Activated gamma-delta T cell treated with Interleukin-2 at 50 U/mL for 16 hours (primary cell): ENCODE measurements at places on chromosomes 7 and 10.

- DNase-seq, result no peak
These were observed 67.8 kb downstream of the INPP5A start for GRCh38 chr10:132605390-132605789.

DNA sequence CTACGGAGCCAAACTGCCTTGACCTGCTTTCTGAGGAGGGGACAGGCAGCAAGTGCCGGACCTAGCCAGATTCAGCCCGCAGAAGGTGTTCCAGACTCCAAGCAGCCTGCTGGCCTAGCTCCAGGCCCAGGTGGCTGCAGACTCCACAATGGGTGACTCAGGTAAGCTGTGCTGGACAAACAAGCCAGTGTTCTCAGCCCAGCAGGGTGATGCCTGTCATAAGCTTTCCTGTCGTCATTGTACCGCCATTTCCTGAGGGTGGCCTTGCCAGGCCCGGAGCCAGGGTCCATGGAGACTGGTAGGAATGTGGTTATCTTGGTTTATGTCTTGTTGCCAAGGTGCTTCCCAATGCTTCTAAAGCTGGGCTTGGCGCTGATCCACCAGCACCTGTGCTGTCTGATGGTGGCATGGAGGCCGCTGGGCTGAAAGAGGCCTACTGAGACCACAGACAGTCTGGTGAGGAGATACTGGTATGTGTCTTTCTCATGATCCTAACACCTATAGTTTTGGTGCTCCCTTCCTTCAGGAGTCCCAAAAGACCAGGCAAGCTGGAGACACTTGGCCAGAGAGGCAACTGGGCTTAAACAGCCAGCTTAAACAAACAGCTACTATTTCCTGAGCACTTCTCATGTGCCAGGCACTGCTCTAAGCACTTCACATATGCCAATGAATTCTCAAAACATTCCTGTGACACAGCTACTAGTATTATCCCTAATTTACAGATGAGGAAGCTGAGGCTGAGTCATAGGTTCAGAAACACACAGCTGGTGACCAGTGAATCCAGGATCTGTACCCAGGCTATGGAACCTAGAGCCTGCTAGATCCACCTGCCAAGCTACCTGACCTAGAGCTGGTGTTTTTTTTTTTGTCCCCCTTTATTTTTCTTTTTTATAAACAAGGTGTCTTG, 42.0 kb downstream of the ZC3HC1 start:
- DNase-seq, result no peak

GRCh38 chr7:1027242-1028043, 16.9 kb upstream of the GPR146 start:
- DNase-seq, result no peak

GRCh38 chr10:95408148-95408960, 117.6 kb upstream of the PDLIM1 start:
- DNase-seq, result no peak

DNA sequence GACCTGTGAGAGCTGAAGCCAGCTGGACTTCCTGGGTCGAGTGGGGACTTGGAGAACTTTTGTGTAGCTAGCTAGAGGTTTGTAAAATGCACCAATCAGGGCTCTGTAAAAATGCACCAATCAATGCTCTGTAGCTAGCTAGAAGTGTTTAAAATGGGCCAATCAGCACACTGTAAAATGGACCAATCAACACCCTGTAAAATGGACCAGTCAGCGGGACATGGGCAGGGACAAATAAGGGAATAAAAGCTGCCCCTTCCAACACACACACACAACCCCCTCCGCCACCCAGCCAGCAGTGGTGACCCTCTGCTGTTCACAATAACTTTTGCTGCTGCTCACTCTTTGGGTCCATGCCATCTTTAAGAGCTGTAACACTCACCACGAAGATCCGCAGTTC, 7.1 kb downstream of the ZNF511 start:
- DNase-seq, result no peak

DNA sequence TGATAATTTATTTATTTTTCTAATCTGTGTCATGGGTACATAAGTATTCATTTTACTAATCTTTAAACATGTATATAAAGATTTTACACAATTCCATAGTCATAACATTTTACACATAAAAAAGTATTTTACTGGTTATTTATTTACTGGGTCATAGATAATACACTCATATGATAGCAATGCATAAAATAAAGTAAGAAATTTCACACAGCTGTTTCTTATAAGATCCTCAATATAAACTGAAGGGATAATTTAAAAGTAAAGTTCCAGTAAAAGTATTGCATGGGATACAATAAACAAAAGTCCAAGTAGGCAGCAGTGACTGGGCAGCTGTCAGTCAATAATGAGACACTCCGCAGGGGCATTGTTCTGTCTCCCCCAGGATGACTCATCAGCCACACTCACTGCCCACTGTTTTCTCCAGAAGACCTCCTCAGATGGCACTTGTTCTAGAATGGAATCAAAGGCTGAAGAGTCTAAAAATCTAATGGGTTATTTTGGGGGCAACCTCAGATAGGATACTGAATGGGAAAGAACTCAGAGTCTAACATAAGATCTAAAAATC, 32.7 kb downstream of the DPY19L1 start:
- no peak for DNase-seq

DNA sequence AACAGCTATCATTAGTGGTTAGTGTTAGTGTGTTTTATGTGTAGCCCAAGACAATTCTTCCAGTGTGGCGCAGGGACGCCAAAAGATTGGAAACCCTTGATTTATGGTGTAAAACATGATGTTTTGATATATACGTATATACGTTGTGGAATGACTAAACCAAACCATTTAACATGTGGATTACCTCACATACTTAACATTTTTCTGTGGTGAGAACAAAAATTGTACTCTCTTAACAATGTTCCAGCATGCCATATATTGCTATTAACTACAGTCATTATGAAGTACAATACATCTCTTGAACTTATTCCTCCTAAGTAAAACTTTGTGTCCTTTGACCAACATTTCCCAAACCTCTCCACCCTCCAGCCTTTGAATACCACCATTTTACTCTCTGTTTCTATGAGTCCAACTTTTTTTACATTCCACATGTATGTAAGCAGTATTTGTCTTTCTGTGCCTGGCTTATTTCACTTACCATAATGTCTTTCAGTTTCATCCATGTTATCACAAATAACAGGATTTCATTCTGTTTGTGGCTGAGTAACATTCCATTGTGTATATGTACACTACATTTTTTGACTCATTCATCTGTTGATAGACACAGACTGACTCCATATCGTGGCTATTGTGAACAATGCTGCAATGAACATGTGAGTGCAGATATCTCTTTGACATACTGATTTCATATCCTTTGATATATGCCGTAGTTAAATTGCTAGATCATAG, 42.2 kb upstream of the MAGI2 start:
- no peak for DNase-seq

DNA sequence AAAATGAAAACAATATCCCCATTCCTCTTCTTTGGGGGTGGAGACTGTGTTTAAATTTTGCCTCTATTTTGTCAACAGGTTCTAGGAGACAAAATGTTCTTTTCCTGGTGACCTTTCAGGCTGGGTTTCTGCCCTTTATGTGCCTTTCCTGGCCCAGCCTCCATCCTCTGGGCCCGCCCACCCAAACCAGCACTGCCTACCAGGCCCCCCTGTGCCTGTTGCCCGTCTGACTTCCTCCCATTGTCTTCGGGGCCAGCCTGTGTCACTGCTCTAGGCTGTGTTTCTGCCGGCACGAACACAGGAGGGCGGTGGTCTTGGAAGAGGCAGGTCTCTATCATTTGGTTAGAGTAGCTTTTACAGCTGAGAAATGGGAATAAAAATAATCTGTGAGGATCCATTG, 13.9 kb downstream of the TSPAN14 start:
- peak; percentile 74 for DNase-seq

- DNase-seq, result no peak
These were observed 4.7 kb upstream of the IGF2BP3 start for GRCh38 chr7:23474829-23475575.

GRCh38 chr7:13198036-13198435, 510.6 kb downstream of the ARL4A start:
- DNase-seq, result no peak

GRCh38 chr7:99255463-99255862, 17.2 kb upstream of the MYH16 start:
- DNase-seq, result no peak

DNA sequence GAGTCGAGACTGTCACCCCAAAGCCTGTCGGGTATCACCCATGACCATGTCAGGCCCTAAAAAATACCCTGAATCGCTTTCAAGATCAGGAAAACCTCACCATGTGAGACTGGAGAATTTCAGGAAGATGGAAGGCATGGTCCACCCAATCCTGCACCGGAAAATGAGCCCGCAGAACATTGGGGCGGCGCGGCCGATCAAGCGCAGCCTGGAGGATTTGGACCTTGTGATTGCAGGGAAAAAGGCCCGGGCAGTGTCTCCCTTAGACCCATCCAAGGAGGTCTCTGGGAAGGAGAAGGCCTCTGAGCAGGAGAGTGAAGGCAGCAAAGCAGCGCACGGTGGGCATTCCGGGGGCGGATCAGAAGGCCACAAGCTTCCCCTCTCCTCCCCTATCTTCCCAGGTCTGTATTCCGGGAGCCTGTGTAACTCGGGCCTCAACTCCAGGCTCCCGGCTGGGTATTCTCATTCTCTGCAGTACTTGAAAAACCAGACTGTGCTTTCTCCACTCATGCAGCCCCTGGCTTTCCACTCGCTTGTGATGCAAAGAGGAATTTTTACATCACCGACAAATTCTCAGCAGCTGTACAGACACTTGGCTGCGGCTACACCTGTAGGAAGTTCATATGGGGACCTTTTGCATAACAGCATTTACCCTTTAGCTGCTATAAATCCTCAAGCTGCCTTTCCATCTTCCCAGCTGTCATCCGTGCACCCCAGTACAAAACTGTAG, 176.2 kb downstream of the RTKN2 start:
- DNase-seq, result no peak

DNA sequence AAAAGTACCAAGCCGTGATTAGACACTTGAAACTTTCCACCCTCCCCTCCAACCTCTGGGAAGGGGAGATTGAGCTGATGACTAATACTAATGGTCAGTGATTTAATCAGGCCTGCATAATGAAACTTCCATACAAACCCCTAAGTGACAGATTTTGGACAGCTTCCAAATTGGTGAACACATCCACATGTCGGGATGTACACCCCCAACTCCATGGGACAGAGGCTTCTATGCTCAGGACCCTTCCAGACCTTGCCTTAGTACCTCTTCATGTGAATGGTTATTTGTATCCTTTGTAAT, 4.8 kb downstream of the NUB1 start:
- DNase-seq, result no peak

DNA sequence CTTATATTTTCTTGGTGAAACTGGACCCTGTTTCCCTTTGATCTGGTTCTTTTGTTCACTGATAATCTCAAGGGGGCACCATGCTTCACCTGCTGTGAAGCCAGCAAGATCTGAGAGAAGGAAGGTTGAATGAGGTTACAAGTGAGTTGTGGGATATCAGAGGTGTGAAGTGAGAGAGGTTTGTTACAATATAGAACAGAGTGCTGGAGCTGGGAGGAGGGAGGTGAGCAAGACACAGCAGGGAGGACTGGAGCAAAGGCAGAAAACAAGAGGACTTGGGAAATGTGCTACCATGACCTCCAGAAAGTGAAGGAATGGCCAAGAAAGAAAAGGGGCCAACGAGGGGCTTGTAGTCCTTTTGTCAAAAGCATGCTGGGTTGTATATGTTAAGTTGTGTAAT, 156.6 kb downstream of the LRMDA start:
- DNase-seq, result no peak

GRCh38 chr7:47652591-47652990, 70.7 kb upstream of the TNS3 start:
- DNase-seq, result no peak

DNA sequence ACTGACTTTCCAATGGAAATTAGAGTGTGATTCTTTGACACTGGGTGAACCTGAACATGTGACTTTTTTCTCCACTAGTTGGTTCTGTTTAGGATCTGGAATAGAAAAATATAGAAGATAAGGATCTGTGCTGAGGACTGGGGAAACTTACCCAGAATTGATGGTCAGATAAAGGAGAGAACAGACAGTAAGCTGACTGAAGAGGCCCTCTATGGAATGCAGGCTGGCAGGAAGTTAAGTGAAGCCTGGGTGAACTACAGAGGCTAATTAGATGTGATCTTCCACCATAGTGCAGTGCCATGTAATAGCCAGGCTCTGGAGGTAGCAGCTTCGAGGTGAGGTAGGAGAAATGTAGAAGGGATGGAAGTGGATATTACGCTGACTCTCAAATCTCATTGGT, 455.3 kb downstream of the PLXDC2 start:
- DNase-seq, result no peak

DNA sequence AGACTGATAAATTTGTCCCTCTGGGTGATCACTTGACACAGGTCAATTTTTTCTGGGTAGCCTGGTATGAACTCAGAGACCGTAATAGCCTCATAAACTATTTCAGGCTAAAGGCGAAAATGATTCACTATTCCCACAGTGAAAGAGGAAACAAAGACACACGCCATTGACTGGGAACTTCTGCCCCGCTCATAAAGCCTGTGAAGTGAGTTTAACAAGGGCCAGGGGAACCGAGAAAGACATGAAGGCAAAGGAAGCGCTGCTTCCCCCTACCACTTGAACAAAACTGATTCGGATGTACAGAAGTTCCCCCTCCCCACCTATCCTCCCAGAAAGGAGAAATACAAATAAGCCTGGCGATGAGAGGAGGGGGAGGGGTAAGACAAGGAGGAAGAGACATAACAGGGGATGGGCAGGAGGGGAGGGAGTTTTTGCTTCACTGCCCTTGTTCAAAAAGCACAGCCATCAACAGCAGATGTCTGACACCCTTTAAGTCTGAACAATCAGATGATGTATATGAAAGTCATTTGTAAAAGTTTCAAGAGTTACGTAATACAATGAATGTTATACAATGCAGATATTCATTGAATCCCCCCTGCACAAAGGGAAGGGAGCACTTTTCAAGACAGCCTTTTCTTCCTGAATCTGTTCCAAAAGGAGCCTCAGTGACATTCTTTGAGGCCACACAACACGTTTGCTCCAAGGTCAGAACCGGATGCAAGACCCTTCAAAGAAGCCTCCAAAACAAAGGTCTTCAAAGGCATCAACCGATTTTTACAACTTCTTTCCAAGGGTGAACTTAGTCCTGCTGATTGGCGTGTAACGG, 734 bp downstream of the ABCB4 start:
- DNase-seq, result no peak

GRCh38 chr7:159007364-159007995, 137.2 kb downstream of the VIPR2 start:
- DNase-seq, result no peak

DNA sequence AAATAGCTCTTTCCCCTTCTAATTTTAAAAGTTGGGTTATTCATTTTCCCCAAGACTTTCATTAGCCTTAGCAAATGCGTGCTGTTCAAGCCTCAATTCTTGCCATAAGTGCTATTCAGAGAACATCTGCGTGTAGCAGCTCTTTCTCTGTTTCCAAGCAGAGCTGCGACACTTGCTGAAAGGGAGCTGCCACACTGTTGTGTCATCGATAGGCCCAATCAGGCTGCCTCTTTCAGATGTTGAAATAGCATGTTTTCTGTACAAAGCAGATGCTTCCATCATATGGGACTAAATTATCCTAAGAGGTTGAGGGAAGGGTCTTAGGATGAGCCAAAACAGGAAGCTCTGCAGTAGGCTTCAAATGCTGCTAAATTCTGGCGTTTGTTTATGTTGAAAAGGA, 220.9 kb upstream of the CDC14C start:
- no peak for DNase-seq

- DNase-seq, result no peak
These were observed 51.2 kb downstream of the GTF2I start for GRCh38 chr7:74708569-74709275.

- DNase-seq, result no peak
These were observed 91.7 kb downstream of the MARCHF5 start for GRCh38 chr10:92382631-92383030.
